ENCODE measurements at places on chromosomes 1 and 21.
A peak's percentile ranks its signal among the peaks of the same experiment; 100 is the strongest.

DNA sequence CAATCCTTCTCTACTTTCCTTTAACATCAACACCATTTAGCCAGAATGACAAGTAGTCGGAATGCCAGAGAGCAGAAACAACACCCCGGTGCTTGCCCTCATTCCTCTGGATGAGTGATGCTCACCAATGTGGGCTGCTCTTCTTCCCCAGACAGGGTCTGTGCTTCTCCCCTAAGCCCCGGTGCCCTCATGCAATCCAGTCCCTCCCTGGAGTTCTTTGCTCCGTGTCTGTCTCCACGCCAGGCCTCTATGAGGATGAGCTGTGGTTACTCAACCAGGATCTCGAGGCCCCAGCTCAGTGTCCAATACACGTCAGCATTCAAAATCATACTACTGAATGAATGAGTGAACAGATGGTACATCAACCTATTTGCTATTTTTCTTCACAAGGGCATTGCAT, 29.7 kb upstream of the PDE9A start:
- no peak for DNase-seq

DNA sequence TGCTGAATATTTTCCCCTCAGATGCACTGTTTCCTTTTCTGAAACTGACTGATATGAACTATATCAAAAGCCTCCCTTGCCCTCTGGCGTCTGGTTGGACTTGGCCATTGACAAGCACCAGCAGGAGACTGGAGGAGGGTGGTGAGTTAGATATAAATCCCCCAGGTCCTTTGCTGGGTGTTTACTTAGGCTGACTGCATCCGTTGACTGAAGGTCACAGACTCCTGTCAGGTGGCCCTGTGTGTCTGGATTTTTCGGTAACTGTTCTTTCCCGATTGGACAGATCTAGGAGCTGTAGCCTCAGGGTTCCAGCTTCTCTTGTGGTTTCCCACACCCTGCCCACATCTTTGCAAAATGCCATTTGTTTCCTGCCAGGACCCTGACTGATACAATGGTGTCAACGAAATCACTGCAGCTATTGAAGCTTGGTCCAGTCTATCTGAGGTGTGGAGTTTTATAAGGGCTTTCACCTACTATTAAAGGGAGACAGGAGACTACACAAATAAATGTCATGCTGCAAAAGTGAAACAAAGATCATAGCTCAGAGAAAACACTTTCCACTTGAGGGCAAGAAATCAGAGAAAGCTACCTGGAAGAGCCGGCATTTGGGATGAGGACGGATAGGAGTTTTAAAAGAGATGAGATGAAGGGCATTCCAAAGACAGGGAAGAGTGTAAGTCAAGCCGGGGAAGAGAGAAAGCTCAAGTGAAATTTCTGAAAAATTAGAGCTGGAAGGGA, 1.5 kb upstream of the MAGI3 start:
- DNase-seq = peak; percentile 3

DNA sequence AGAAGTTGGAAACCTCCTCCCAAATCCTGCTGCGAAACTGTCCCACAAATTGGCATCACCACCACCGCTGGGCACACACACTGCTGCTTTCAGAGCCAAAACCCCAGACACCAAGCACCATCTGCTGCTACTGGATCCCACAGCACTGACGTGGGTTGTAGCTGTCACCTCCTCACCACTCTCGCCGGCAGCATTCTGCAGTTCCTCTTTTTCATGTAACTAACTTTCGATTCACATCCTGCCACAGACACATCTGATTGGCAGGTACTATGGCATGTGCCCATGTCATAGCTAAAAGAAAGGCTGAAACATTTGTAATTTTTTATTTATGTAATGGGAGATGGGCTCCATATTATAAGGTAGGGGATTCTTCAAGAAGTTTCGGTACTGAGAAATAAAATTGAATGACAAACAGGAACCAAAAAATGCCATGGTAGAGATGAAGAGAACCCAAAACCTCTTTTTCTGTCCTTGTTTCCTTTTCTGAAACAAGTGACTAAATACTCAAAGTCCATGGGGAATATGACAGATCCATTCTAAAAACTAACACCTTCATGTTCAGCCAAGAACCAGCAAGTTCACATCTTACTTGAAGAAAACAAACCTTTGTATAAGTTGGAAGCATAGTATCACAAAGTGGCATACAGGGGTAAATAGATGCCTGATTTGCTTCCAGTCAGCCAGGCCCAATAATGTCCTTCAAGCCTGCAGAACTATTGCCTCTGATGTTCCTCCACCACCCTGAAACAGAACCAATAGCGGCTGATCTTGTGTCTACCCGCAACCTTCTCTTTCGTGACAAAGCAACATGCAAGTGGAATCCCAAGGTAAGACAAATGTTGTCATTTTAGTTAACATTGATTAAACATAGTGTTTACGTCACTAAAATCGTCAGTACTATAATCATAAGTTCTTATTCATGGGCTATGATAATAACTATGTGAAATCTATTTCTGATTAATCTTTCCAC, 26.6 kb upstream of the RGS13 start:
- peak; percentile 77 for DNase-seq

DNA sequence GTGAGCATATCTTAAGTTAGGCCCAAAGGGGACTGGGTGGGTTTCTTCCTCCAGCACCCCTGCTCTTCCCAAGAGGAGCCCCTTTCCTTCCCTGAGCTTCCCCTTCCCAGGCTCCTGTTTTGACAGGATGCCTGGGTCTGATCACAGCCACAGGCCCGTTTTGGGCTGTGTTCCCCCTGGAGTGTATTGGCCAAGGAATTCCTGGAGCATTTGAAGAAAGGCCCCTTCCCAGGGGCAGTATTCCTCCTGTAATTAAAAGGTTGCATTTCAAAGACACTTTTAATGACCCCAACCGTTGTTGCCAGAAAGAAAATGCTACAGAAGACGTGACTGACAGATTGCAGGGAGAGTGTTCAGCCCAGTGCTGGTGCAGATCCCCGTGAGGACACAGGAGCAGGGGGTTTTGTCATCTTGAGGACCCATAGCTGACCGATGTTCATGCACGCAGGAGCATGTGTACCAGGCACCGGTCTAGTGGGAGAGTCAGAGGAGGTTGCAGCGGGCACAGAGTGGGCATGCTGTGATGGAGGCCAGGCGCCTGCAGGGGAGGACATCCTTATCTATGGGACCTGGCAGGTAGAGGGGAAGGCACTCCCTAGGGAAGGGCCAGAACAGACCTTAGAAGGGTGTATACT, 19.3 kb upstream of the LBR start:
- no peak for DNase-seq

DNA sequence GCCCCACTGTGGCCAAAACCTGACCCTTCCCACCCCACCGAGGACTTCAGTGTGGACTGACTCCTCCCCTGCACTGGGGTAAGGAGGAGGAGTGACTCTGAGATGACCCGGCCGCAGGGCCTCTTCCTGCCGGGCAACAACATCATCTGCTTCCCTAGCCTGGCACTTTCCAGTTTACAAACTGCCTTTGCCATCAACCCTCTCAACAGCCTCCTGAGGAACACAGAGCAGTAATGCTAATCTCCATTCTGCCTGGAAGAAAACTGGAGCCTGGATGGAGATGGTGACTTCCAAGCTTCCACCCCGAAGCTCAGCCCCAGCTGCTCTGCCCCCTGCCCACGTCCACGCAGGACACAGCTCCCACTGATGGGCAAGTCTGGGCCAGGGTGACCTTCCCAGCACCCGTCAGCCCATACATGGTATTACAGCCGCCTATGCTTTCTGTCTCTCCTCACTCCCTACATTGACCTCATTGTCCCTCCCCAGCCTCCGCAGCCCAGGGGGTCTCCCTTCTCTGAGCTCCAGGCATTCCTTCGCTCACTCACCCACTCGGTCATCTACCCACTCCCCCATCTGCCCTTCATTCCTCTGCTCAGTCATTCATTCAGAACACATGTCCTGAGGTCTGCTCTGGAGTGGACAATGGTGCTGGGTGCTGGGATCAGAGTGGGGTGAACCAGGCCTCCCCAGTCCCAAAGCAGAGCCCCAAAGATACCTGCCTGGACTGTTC, 34.2 kb downstream of the RAP1GAP start:
- no peak for DNase-seq

- no peak for DNase-seq
Observed at GRCh38 chr1:243525085-243525487, 269.2 kb downstream of the SDCCAG8 start.

All from CD4-positive, alpha-beta T cell treated with Interleukin-10 for 1 hour (primary cell).